DMS79 treated with DMSO at 0.1 percent for 48 hours (cell line): ENCODE measurements at places on chromosomes 16 and 17.

DNA sequence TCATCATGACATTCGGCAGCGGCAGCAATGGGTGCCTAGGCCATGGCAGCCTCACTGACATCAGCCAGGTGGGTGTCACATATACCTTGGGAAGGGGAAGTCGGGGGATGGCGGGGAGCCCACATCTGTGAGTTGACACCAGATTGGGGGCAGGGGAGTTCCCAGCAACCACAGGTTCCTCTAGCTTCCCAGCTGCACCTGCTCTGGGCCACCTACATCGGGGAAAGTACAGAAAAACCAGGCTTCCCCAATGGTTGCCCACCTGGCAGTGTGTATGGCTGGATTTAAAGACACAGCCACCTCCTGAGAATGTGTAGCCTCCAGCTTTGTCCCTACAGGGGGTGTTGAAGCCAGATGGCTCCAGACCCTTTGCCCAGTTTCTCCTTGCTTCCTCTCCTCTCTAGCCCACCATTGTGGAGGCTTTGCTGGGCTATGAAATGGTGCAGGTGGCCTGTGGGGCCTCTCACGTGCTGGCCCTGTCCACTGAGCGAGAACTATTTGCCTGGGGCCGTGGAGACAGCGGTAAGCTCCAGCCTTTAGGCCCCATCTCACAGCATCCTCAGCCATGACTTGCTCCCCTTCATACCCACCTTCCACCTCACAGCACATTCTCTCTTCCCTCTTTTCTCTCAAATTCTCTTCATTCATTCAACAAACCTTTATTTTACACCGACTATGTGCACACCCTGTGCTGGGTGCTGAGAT lies 5.0 kb upstream of the TRAF4 start:
- no peak for DNase-seq

DNA sequence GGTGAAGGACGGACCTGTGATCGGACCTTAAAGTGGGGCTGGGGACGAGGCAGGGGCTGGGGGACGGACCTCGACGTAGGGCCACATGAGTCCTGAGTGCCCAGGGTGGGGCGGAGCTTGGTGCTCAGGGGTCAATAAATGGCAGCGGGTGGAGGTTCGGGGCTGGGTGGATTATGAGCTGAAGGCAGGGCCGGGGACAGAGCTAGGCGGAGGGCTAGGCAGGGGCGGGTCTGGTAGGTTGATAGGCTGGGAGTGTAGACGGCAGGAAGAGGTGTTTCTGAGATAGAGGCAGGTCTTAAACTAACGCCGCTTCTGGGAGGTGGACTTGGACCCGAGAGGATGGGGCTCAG lies 733 bp downstream of the CHRNB1 start:
- peak; percentile 48 for DNase-seq

DNA sequence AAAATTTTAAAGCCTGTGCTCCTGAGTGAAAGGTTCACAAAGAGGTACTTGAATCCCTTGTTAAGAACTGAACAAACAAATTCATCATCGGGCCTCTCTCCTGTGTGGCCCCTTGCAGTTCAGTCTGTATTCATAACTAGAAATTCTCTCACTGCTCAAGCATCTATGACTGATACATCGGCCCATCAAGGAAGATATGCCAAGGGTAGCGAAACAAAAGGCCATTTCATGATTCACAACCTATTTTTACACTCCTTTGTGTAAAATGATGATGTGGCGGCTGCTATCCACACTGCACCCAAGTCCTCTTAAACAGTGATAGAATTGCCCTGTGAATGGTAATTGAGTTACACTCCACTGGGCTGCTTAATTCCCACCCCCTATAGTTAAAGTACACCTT lies 204.6 kb downstream of the STX8 start:
- peak; percentile 75 for DNase-seq

GRCh38 chr16:61814726-61815347 lies 221.4 kb downstream of the CDH8 start:
- DNase-seq, result no peak

DNA sequence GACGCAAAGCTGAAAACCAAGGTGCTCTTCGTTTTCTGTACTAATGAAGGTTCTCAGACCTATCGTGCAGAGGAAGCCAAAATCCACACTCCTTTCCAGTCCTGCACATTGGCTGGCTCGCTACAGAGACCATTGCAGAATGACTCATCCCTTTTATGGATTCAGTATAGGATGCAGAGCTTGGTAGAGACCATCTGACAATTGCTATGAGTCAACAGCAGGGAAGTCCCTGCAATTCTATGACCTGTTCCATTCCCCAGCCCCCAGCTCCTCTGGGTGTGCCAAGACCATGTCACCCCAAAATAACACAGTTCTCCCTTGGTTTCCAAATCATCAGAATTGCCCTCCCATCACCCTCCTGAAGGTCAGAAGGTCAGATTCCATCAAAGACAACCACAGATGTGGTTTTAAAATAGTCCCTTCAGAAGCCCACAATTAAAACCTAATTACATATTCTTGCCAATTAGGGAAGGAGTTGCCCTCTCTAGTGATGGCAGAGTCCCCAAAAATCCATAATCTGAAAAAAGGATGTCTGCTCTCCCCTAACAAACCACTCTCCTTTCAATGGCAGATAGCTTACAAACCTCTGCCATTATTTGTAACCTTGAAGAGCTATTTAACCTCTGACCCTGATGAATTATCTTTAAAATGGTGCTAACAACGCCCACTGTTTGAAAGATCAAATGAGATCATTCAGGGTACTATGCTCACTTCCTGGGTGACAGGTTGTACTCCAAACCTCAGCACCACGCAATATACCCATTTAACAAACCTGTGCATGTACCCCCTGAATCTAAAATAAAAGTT lies 108.2 kb upstream of the RBBP6 start:
- no peak for DNase-seq

- no peak for DNase-seq
Measured at GRCh38 chr17:29791336-29792080, 138.5 kb downstream of the SSH2 start.

DNA sequence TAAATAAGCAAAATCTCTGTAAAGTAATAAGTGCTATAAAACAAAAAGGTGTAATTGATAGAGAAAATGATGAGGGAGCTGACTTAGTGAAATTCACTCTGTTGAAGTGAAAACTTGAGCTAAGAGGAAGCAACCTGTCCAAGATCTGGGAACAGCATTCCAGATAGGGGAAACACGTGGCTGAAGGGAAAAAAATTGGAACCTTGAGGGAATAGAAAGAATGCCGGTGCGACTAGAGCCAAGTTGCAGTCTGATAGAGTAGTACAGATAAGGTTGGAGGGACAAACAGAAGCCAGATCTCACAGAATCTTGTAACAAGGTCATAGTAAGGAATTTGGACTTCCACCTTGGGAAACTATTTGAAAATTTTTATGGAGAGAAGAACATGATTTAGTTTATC lies 623 bp upstream of the DDX52 start:
- peak; percentile 38 for DNase-seq

GRCh38 chr17:82151106-82151957 lies 53.3 kb upstream of the FASN start:
- no peak for DNase-seq
